ENCODE measurements at places on chromosomes 7 and 10. TPM values are rescaled to one million over a fixed set of nuclear protein-coding genes. Genes with fewer than 3 reads are reported as not detected.

CCDC3 gene
- total RNA-seq, result 0.81 TPM

TMEM130 gene
- total RNA-seq, result 8.4 TPM

SCART1 gene
- total RNA-seq, result 2.2 TPM

IFRD1 gene
- 23.8 TPM for total RNA-seq

OR6B1 gene
- total RNA-seq, result not detected

HUS1 gene
- total RNA-seq, result 19.5 TPM

GALNT17 gene
- not detected for total RNA-seq

MSS51 gene
- total RNA-seq, result 0.68 TPM

COX15 gene
- 28.9 TPM for total RNA-seq

SORBS1 gene
- 2.4 TPM for total RNA-seq

CPA2 gene
- total RNA-seq, result not detected

SRRM3 gene
- 7.9 TPM for total RNA-seq

ZNF488 gene
- not detected for total RNA-seq

SLC13A1 gene
- total RNA-seq, result not detected

TSPAN15 gene
- total RNA-seq, result 5.5 TPM

NOS3 gene
- total RNA-seq, result 3.1 TPM

GJC3 gene
- not detected for total RNA-seq

Data from cardiac ventricle fibroblast (primary cell).